ENCODE measurements at places on chromosomes 1 and 21.

DNA sequence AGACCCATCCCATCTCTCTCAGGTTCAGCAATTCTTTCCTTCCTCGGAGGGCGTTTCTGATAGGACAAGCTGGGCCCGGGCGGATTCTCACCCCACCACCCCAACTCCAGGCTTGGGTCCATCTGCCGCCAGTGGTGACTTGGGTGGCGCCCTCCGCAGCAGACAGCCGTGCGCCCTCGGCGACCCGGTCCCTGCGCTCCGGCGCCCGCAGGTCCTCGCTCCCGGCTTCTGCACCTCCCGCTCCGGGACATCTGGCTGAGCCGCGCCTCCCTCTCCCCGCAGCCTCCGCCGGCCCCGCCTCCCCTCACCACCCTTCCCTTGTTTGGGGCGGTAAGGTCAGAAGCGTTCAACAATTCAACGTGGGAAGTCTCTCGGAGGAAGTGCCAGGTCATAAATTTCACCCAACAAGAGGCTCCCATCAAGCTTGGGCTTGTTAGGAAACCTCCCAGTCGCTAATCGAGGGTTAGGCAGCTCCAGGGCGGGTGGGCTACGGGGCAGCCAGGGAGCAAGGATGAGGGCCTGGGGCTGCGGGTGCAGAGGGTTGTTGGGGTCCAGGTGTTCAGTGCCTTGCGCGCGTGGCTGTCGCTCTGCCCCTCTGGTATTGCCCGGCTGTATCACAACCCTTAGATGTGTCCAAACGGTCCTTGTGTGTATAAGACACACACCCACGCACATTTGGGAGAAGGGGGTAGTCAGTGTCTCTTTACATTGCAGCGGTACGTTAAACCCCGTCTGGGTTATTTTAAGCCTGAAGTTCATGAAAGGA lies 39.8 kb downstream of the OLIG1 start:
- DNase-seq: no peak

GRCh38 chr1:167629681-167630567 lies at the start of gene RCSD1:
Gene RCSD1, plus strand, starts transcription at chr1:167630232. Its CDS starts 192 bp downstream, at chr1:167630424.
- no peak for DNase-seq

DNA sequence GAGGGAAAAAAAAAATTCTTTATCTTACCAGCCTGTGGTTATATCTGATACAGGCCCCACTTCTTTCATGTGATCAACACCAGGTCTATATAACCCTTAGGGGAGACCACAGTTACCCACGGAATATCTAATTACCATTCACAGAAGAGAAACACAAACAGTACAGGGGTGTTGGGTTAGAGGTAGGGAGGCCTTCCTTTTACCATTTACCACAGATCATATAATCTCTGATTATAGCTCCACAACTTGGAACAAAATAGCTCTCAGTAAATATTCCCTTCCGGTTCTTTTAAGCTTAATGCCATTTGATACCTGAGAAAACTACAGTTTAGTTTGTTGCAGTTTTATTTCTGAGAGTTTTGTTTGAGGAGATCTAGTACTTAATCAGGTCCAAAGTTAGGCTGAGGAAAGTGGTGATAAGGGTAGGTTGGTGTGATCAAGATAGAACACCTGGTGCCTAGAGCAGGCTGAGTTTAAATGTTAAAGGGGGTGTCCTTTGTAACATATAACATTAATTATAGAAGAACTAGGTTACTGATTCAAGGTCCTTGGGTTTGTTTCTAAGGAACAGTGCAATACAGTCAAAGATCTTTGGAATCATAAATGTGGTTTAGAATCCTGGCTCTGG lies 14.1 kb downstream of the EPB41 start:
- DNase-seq: no peak

- DNase-seq: no peak
These were observed 19.4 kb upstream of the SETDB1 start for GRCh38 chr1:150906813-150907212.

DNA sequence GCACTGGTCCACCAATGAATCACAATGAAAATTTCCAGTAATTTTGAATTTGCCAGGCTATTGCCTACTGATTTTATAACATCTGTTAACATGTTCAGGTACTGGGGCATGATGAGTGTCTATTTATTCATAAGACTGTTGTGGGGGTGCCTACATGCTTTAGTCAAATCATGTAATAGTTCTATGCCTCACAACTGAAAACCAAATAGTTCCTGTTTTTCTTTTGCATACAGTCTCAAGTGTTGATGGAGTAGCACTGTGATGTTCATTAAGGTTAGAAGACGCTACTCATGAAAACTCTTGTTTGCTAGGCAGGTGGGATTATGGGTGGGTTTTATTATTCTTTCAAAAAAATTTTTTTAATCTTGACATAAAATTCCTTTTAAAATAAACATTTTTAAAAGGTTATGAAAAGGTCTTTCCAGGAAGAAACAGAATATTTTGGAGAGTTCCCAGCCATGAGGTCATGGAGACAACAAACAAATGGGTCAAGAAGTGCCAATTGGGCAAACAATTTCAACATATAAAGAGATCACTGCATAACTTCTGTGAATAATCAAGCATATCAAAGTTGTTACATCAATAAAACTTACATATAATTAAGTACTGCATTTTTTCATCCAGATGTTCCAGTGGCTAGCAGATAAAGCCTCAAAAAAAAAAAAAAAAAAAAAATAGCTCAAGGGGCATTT lies 40.2 kb upstream of the NHLH2 start:
- DNase-seq: no peak

- DNase-seq: no peak
These were observed 511 bp upstream of the RABGAP1L start for GRCh38 chr1:174158767-174159251.

GRCh38 chr1:209993061-209993830 lies 55.2 kb downstream of the SYT14 start:
- DNase-seq: no peak

DNA sequence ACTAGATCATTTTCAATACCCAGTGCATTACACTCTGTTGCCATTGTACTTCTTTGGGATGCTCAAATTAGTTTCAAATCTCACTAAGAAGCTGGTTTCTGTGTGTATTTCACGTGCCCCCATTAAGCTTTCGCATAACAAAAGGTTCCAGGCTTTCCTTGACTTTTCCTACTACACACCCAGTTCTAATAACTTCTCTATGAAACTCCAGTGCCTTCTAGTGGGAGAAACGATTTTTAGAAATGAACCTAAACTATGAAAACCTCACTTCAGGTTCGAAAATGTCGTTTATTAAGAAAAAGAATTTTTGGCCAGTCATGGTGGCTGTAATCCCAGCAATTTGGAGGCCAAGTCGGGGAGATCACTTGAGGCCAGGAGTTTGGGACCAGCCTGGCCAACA lies 2.8 kb downstream of the CFHR4 start:
- no peak for DNase-seq

GRCh38 chr1:28175955-28176485 lies 470 bp downstream of the PTAFR start:
- DNase-seq: no peak

DNA sequence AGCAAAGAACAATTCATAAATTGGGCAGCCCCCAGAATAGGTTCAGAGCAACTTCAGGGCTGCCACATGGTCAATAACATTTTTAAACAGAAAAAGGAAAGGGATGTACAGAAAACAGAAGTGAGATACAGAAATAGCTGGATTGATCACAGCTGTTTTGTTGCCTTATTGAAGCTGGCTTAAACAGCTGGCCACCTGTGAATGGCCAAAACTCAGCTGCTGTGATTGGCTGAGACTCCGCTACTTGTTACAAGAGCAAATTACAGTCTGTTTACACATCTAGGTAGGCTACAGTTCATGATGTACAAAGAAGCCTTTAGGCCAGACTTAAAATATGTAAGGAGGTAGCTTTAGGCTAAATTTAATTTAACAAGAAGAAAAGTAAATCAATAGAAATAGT lies 11.6 kb upstream of the IFNAR1 start:
- no peak for DNase-seq

GRCh38 chr1:15323351-15323988 lies 76.4 kb downstream of the FHAD1 start:
- DNase-seq: peak; percentile 45
